ENCODE measurements at places on chromosomes 4 and X. TPM values are rescaled to one million over a fixed set of nuclear protein-coding genes. Genes with fewer than 3 reads are reported as not detected.

- peak; percentile 64 for DNase-seq
Measured at GRCh38 chr4:2413821-2414610, 4.4 kb downstream of the ZFYVE28 start.

GRCh38 chr4:83113429-83113786, 1.1 kb downstream of the PLAC8 start:
- no peak for DNase-seq

DNA sequence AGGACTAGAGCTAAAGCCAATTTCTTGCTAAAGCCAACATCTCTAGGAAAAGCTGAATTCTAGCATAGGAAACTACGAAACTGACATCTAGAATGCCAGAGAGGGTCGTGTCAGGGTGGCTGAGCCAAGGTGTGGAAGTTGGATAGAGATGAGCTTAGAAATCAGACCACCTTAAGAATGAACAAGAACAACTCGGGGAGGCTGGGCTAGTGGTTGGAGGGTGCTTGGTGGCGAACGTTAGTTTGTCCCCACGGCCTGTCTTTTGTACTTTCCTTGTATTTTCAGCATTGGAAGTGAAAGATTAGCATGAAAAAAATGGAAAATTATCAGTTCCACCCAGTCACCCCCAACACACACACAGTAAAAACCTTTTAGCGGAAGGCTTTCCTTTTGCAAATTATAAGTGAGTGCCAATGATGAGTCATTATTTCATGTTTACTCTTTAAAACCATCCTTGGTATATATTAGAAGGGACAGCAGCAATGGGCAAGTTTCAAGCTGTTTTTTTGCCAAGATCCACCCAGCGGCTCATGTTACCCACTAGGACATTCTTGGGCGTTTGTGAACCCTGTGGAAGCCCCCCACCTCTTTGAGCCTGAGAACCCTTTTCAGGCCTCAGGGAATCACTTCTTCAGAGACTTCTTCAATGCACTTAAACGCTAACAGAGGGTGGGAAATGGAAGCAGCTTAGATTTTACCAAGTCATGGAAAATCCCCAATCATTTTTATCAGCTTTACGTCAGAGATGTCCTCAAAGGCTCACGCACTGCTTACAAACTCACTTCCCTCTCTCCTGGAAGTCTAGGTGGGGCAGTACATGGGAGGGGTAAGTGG, 4.9 kb upstream of the PPEF1 start:
- DNase-seq = no peak

- DNase-seq = no peak
Measured at GRCh38 chr4:1535926-1536578, 129.8 kb upstream of the NKX1-1 start.

DNA sequence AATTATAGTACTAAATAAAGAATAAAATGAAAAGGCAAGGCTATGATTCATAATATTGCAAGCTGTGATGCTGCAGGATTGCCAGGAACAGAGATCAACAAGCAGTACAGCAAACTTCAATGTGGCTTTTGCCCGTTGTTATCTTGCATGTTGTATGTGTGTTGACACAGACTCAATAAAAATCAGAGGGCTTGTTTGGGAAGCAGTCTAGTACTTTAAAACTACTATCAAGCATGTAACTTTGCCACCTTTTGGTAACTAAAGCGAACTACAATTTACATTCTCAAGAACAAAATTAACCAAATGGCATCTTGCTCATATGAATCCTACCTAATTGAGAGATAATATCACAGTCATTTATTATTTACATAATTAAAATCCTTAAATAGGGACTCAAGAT, 79.8 kb upstream of the GPM6A start:
- peak; percentile 63 for DNase-seq

The CC2D2A gene
- total RNA-seq = 22.8 TPM

GRCh38 chr4:110830461-110830860, 207.6 kb upstream of the PITX2 start:
- no peak for DNase-seq

DNA sequence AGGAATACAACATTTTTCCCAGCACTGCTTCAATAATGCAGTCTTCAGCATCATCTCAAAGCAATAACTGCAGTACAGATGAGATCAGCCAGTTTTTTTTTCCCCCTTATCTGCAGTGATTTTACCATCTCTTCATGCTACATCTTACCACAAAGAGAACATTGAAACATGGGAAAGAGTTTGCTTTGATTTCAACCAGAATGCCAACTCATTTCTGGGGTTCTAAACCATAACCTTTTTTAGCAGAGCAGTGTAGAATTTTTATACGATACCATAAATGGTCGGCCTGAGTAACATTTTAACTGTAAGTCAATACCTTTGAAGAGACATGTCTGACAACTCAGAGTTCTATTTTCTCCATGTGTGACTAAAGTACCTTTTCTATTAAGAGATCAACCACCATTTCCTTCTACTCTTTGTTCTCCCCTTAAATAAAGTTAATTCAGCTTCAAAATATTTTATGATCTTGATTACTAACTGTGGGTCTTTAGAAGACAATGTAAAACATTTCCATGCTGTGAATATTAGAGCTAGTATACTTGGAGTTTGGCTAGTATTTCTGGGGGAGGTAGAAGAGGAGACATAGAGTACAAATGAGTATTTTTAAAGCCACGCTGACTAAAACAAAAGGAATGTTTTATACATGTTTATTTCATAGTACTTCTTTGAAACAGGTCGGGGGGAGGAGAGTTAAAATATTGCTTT, 69.1 kb downstream of the TET2 start:
- DNase-seq = no peak

GRCh38 chr4:59612235-59612634, 1587.9 kb upstream of the ADGRL3 start:
- DNase-seq = no peak

DNA sequence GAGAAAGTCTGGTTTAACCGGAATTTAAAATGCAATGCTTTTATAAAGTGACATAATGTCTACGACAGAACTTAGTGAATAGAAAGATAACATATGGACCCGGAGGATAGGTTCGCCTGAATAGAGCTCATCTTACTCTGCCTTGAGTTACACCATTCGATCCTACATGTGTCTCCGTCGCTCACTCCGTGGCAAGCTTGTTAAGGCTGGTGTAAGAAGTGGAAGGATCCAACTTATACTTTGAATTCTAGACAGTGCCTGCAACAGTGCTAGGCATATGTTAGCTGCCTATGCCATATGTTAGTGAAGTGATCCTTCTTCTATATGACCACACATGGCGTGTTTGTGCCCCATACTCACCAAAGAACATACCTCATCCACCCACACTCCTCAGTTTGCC, 50.9 kb downstream of the SEL1L3 start:
- no peak for DNase-seq

The ETDA gene
- not detected for total RNA-seq

The PDZD11 gene
- 29.9 TPM for total RNA-seq

- no peak for DNase-seq
Measured at GRCh38 chr4:118918388-118918787, 29.7 kb downstream of the SYNPO2 start.

GRCh38 chr4:101262683-101263082, 84.6 kb downstream of the PPP3CA start:
- no peak for DNase-seq

The SPIN4 gene
- total RNA-seq = 9.1 TPM

- DNase-seq = no peak
Measured at GRCh38 chrX:46649421-46650260, 76.1 kb downstream of the CHST7 start.

DNA sequence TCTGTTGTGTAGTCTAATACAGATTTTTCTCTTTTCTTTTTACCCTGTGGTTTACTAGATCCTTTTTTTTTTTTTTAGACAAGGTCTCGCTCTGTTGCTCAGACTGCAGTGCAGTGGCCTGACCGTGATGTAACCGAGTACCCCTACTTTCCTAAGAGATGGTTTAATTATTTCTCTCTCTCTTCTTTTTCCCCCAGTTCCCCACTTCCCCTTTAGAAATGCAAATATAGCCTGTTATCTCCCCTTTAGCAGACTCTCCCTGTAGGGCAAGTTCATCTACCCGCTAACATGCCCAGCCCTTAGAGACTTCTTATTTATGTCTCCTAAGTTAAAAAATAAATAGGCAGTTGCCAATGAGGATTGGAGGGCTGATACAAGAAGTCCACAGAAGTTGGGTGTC, 4.5 kb downstream of the SNX25 start:
- DNase-seq = no peak

The PCDH11X gene
- total RNA-seq = 0.16 TPM

GRCh38 chrX:151750511-151750910, 16.0 kb downstream of the CNGA2 start:
- DNase-seq = no peak

- no peak for DNase-seq
Measured at GRCh38 chrX:138638996-138639395, 72.5 kb downstream of the FGF13 start.

- DNase-seq = no peak
Measured at GRCh38 chr4:110270492-110271197, 72.2 kb upstream of the ELOVL6 start.

- DNase-seq = no peak
Measured at GRCh38 chrX:123504047-123504446, 228.8 kb downstream of the THOC2 start.

The DDX53 gene
- total RNA-seq = not detected

DNA sequence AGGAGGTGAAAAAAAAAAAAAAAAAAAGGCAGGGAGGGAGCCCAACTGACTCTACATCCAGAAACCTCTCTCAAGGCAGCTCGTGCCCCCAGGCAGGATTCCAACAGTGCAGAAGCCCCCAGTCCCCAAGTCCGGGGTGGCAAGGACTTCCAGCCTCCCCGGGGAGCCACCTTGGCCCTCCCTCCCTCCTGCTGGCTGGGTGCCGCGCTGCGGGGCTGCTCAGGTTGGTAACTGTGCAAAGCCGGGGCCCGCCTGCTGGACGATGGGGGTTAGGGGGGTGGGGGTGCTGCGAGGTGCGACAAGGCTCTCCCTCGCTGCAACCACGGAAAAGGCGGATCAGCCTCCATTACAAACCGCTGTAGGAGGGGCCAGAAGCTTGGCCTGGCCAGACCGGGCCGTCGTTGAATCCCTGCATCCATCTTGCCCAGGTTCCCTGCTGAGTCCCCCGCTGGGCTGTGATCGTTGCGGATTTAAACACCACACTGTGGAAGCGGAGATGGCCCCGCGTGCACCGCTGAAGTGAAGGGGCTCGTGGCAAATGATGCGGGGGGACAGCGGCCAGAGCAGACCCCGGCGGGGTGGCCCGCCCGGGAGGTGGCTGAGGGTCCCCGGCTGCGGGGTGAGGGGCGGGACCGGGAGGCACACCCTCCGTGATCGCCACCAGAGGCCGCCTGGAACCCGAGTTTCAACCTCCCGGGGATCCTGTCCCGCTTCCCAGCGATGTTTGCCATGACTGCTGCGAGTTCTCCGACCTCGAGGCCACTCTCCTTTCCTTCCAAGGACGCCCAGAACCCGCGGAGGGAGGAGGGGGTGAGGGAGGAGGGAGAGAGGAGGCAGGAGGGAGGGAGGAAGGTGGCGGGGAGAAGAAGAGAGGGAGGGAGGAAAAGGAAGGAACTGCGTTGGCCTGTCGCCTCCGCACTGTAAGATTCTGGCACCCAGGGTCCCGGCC, 58.0 kb upstream of the DDX3X start:
- DNase-seq = peak; percentile 75

DNA sequence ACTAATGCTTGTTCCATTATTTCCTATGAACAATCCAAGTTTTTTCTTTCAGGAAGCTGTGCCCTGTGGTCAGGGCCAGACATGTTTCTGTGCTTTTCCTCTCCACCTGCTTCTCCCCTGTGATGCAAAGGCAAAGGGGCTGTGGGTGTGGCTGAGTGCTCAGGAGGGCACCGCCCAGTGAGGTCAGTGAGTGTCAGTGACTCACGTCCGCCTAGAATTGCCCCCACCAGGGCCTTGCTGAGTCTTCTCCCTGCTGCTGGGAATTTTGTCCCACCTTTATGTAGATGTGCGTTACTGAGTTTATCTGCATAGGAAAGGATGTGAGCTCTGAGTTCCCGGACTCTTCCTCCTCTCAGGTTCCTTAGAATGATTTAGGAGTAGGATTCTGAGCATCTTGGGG, 283.2 kb downstream of the DCHS2 start:
- DNase-seq = no peak

DNA sequence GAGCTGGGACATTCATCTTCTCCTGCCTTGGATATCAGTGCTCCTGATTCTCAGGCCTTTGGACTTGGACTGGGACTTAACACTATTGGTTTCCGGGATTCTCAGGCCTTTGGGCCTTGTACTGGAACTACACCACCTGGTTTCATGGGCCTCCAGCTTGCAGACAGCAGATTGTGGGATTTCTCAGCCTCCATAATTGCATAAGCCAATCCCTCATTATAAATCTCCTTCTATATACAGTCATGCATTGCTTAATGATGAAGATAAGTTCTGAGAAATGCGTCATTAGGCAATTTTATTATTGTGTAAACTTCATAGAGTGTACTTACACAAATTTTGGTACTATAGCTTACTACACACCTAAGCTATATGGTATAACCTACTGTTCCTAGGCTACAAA, 8.9 kb upstream of the CCNG2 start:
- no peak for DNase-seq

DNA sequence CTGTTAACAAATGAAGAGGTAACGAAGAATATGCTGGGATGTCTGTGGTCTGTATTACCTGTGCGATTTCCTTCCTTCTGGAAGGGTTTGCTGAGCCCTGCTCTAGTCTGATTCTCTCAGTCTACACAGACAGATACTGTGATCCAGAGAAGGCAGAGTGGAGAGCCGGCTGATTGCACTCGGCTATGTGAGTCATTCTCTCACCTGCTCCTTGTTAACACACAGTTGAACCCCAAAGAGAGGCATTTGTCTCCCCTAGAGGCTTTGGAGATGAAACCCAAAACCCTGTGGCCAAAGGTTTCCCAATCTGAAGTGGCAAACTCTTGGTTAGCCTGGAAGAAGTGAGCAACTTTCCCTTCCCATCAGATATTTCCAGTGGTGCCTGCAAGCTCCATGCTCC, 78.1 kb upstream of the GPC4 start:
- DNase-seq = no peak

The GLOD5 gene
- total RNA-seq = 0.84 TPM

The CENPVL1 gene
- total RNA-seq = not detected

- no peak for DNase-seq
Measured at GRCh38 chr4:117324851-117325491, 239.6 kb upstream of the TRAM1L1 start.

DNA sequence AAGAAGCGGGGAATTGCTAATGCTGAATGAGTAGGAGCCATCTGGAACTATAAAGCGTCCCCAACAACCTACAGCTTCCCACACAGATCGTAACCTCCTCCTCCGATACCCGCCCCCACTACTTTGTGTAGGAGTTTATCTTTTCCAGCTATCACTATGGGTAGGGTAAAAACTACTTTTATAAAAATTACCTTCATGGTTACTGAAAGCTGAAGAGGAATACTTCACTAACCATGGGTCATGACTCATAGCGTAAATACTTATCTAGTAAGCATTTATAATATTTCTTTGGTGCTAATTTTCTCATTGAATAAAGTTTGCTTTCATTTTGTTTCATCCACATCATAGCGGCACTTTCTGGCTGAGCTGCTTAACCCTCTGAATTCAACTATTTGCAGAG, 79.4 kb upstream of the TNIP3 start:
- no peak for DNase-seq

GRCh38 chrX:153861733-153862310, 24.2 kb downstream of the L1CAM start:
- no peak for DNase-seq

Data from left lung (tissue), 14 donors.